ENCODE measurements at places on chromosomes 7 and 10.

DNA sequence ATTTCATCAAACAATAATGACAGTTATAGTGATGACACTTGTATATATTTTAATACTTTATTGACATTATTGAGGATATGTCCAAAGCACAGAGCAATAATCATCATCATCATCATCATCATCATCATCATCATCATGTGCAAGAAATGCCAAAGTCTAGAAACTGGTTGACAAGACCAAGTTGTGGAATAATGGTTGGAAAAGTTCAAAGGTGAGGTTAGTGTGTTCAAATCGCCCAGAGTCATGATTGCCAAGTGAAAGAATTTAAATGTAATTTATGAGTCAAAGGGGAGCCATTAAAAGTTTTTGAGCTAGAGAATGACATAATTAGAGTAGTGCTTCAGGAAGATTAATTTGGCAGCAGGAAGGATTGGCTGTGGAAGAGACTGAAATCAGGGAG is 852.4 kb downstream of the SORCS1 start:
- no peak for DNase-seq

DNA sequence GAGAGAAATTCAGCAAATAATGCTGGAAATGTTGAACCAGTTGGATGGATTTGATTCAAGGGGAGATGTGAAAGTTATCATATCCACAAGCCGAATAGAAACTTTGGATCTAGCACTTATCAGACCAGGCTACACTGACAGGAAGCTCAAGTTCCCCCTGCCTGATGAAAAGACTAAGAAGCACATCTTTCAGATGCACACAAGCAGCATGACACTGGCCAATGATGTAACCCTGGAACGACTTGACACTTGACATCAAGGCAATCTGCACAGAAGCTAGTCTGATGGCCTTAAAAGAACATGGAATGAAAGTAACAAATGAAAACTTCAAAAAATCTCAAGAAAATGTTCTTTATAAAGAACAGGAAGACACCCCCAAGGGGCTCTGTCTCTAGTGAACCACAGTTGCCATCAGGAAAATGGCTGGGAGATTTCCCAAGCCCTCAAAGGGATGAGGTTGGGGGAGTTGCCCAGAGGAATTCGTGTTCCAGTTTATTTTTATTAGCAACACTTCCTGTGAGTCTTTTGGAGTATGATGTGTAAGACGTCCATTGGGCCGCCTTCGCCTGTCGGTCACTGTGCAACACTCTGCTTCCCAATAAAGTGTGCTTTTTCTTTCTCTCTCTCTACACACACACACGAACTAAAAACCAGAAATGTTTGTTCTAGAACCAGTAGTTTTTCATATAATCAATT is 200.0 kb downstream of the HIBADH start:
- DNase-seq = no peak

GRCh38 chr7:103114576-103115008 is 34.3 kb downstream of the NAPEPLD start:
- DNase-seq = no peak

- peak; percentile 86 for DNase-seq
Measured at GRCh38 chr7:76303202-76304147, 1.0 kb downstream of the HSPB1 start.

DNA sequence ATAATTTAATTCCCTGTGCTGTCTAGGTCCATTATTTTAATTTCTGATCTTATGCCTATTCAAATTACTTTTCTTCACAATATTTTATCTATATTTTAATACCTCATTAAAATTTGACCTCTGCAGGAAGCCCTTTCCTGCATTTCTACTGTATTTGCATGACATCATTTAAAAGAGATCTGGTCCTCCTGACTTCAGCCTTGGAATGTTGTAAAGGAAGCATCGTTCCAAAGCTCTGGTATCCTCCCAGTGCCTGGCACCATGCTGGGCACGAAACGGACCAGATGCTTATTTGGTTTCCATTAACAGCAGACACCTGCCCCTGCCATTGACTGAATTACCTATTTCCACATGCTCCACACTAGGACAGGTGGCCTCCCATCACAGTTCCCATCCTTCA is 247.5 kb downstream of the KLF6 start:
- no peak for DNase-seq

DNA sequence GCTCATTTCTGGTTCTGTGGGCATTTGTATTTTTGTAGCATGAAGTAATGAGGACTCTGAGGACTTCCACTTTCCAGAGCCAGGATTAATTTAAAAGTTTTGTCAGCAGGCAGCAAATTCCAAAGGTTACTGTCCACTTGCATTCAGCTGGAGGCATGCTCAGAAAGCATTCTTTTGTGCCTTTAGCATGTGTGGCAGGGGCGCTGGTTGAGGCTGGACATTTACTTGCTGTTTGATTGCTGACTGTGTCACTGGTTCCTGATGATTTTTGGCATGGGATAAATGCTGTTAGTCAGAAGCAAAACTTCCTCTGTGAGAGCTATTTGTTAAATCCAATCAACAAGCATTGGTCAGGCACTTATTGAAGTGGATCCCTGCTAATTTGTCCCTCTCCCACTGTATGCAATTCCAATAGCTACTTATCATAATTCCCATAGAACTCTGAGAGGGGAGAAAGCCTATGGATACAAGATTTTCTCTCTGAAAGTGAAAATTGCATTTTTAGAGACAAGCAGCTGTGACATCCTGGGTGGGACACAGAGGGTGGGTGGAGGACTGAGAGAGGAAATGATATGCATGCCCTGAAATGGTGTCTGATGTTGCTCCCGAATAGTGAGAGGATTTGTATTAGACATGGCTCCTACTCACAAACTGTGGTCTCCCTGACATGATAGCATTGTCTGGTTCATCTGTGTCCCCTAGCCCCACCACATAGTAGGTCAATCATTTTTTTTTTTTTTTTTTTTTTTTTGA is 161.2 kb upstream of the WDR11 start:
- no peak for DNase-seq

DNA sequence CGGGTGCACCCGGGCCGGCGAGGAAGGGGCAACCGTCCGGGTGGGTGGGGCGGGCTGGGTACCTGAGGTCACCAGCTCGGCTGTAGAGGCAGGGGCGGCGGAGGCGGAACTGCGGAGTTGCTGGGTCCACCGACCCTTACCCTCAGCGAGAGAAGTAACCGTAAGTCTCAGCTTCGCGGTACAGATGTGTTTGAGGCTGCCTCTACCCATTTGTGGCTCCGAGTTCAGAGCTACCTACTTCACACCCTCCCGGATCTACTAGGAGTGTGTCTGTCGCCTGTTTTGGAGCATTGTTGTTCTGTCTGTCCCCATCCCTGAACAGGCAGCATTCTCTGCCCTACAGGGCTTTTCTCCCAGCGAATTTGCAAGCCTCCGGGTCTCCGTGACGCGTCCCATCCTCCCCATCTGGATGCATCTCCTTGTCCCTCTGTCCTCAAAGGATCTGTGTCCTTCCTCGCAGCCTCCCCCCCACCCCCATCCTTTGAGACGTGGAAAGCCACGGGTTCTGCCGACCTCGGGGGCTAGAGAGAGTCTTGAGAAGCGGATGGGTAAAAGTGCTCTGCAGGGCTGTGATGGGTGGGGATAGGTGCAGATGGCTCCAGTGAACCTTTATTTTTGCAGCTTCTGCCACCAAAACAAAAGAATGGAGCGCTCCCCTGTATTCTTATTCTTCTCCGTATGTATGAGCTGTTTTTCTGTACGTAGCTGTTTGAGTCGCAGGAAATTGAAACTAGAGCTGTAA is 757 bp downstream of the ANKIB1 start:
- peak; percentile 25 for DNase-seq

GRCh38 chr7:100124301-100125230 is 2.2 kb upstream of the MBLAC1 start:
- DNase-seq = no peak

DNA sequence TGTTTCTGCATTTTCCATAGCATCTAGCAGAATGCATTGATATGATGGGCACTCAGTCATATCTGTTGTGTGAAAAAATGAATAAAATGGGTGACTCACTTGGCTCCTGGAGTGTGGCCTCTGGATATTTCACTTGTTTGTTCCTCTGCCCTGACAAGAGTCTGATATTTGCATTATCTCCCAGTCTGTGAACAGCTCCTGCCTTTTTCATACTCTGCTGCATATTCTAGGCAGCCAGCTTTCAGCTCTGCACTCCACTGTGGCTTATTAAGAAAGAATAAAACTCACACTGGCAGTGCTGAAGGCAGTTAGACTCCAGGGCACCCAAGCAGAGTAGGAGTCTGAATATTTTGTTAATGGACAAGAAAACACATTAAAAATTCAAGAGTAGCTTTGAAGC is 623.9 kb downstream of the SORCS1 start:
- DNase-seq = no peak

DNA sequence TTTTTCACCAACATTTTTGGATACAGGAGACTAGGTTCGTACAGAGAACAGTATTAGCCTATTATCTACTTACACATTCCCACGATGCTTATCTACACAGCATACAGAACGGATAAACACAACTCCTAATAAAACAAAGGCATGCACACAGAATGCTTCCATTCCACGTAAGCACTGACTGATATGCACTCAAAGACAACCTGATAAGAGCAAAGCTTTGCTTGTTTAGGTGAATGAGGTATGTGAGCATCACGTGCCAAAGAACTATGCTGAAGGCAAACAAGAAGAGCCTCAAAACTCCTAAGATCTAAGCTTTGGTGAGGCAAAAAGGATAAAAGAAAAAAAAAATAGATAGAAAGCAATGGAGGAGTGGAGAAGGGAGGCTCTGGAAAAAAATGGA is 413.5 kb upstream of the LRRN3 start:
- no peak for DNase-seq

DNA sequence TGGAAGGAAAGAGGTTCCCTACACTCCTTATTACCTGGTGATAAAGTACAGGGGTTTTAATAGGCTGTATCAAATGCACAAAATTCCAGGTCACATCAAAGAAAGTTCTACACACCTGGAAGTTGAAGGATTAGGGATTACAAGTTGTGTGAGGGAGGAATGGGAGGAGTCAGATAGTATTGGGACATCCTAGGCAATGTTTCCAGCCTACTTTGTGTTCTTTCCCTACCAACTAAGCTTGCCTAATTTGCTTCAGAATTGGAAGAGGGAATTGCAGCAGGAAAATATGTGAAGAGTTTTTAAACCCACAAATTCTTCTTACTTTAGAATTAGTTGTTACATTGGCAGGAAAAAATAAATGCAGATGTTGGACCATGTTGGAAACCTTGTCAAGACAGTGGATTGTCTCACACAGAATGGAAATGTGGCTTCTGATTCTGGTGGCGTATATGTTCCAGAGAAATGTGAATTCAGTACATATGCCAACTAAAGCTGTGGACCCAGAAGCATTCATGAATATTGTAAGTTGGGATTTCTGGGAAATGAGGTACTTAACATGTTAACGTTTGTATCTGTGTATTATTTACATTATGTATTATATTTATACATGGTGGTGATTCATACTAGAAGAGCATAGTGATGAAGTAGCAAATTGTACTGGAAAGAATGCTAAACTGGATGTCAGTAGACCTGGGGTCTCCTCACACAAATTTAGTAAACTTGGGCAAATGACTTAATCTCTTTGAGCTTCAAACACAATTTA is at the start of gene LIPM:
TSS of gene LIPM (plus strand) at position 208 of the 763 bp plus-strand sequence. CDS start at position 375, 167 bp downstream.
- no peak for DNase-seq

GRCh38 chr10:10584161-10584560 is 433.5 kb upstream of the CELF2 start:
- DNase-seq = no peak

- DNase-seq = no peak
Measured at GRCh38 chr7:48305661-48306060, 134.4 kb downstream of the ABCA13 start.

GRCh38 chr7:34949361-34949760 is 87.9 kb downstream of the DPY19L1 start:
- DNase-seq = no peak

DNA sequence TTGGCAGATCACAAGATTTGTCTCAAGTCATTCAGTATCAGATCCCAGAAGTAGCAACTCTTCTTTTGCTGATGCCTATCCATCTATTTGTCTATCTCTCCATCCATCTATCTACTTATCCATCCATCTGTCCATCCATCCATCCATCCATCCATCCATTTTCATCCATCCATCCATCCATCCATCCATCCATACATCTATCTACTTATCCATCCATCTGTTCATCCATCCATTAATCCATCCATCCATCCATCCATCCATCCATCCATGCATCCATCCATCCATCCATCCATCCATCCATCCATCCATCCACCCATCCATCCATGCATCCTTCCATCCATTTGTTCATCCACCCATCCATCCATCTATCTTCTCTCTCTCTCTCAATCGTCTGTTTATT is 142.7 kb downstream of the PFKFB3 start:
- no peak for DNase-seq

- DNase-seq = no peak
Measured at GRCh38 chr7:120398284-120399000, 125.5 kb downstream of the KCND2 start.

GRCh38 chr7:20503278-20503950 is 112.1 kb upstream of the ABCB5 start:
- no peak for DNase-seq

GRCh38 chr7:111199643-111200042 is 108.7 kb downstream of the LRRN3 start:
- DNase-seq = no peak

- no peak for DNase-seq
Measured at GRCh38 chr10:120042705-120043104, 150.2 kb downstream of the SEC23IP start.

DNA sequence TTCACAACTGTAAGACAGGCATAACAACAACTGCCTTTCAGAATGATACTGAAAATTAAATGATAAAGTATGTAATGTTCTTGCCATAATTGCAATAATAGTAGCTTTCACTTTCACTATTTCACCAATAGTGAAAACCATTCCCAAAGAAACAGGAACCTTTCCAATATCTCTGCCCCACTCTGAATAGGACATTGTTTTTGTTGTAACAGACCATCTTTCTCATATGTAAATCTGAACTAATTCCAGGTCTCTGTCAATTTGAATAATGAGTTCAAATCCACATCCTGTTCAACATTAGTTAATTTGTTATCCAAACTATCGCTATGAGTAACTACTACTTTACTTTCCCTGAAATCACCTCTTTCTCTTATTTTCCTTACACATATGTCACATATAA is 148.0 kb downstream of the LRRN3 start:
- no peak for DNase-seq

- no peak for DNase-seq
Measured at GRCh38 chr10:87635498-87636312, 24.0 kb upstream of the PAPSS2 start.

GRCh38 chr7:140033036-140033435 is 29.7 kb downstream of the PARP12 start:
- DNase-seq = no peak

DNA sequence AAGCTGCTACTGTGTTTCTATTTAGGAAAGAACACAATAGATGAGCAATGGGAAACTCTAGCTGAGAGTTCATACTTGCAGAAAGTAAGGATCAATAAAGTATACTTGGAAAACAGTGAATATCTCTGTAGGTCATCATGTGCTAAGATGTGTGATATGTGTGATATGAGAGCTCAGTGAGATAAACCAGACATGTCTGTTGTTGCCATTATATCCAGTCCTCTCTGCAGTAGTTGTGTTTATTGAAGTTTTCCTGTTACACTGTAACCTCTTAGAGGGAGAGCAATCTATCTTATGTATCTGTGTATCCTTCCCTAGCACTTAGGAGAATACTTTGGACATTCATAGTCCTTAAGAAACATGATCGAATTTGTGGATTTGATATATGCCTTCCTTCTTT is 19.1 kb downstream of the TRUB1 start:
- DNase-seq = no peak

Data from endothelial cell (in vitro differentiated cells).